Substantia nigra (tissue), 51 donors: ENCODE measurements at places on chromosomes 2 and 18.
A peak's percentile ranks its signal among the peaks of the same experiment; 100 is the strongest.

- no peak for DNase-seq
Measured at GRCh38 chr2:231590614-231591013, 2.0 kb upstream of the TEX44 start.

GRCh38 chr2:171711351-171711750 lies 24.1 kb downstream of the DYNC1I2 start:
- no peak for DNase-seq

GRCh38 chr18:28794459-28795245 lies 617.7 kb upstream of the CDH2 start:
- no peak for DNase-seq

DNA sequence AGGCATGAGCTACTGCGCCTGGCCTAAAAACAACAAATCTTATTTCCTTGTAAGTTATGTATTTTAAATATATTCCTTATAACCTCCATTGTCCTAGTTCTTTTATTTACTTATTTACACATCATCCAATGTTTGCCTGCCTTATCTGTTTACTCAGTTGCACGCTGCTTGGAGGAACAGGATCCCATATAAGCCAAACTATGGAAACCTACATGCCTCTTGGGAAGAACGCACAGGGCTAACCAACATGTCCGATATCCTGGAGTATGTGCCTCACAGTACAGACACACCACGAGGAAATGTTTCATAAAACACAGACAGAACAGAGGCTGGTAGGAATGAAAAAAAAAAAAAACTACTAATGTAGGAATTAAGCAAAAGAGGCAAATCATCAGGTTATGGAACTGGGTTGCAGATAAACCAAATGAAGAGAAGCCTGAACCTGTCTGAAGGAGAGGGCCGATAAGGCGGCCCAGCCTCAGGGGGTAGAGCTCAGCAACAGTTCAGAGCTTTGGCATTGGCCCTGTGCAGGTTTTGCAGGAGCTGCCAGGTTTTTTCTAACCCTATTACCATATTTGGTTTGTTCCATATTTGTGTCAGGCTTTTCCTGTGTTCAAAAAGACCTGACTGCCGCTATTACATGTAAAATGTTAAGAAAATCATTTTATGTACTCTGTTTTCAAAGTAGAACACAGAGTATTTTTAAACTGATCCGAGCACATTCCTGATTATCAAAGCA lies 19.9 kb upstream of the SP3 start:
- no peak for DNase-seq

GRCh38 chr2:65846989-65847678 lies 414.7 kb upstream of the SPRED2 start:
- DNase-seq: peak; percentile 2

- no peak for DNase-seq
Measured at GRCh38 chr2:151906633-151906998, 78.4 kb upstream of the ARL5A start.

DNA sequence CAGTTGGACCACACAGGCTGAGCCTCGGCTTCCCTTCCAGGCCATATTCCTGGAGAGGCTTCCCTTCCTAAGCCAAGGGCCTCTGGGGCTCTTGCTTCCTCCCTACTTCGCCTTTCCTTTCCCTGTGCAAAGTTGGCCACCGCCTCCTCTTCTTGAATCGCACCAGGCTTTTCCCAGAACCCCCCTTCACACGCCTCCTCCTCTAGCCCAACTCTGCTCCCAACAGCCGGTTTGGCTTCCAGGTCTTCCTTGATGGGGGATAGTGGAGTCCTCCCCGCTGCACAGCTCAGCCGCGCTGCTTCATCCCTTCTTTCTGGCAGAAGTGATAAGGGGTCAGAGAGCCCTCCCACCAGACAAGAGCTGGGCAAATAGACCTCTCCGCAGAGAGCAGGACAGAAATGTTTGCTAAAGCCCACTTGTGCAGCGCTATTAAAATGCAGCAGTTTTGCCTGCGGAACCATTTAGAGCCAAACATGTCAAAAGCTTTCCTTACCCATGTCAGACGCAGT lies 56.4 kb downstream of the SNORC start:
- no peak for DNase-seq

DNA sequence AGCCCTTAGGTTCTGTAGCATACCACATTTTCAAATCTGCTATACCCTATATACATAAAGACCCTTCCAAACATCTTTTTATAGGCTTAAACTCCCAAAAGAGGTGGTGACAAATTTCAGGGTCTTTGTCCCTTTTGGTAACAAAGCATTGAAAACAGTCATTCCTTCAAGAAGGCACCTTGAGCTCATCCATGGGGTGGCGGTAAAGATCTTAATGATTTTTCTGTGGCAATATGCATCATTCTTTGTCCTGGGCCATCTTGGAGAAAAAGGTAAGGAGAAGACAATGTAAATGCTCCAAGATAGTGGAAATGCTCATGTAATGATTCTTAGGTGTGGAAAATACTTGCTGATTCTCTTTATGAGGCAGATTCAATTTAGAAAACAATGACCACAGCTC lies 890.5 kb downstream of the CNTNAP5 start:
- no peak for DNase-seq

DNA sequence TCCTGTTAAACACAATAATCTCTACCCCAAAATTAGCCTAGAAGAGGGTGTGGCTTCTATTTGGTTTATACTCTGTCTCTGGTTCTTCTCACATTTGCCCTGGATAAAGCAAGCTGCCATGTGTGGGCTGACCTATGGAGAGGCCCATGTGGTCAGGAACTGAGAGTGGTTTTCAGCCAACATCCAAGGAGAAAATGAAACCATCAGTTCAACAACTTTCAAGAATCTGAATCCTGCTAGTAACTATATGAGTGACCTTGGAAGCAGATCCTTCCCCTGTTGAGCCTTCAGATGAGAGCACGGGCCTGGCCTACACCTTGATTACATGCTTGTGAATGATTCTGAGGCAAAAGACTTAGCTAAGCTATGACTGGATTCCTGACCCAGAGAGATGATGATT lies 11.5 kb upstream of the TRIB2 start:
- DNase-seq: no peak

DNA sequence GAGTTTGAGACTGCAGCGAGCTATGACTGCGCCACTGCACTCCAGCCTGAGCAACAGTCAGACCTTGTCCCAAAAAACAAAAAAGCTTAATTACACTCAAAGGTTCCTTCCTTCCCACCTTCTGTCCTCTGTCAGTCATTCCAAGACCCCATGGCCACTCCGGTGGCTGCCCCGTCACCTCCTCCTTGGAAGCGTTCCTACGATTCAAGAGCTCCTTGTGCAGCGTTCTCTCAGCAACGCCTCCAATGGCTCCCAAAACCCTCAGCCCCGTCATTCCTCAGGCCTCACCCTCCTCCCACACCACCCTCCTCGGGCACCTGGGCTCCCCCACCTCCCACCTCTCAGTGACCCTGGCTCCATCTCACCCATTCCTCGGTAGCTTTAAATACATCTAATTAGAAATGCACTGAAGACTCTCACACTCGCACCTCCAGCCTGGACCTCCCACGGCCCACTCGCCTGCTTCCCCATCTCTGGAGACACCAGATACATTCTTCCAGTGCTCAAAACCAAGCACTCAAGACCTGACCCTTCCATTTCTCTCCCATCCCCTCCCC lies 8.0 kb downstream of the PASK start:
- DNase-seq: no peak

DNA sequence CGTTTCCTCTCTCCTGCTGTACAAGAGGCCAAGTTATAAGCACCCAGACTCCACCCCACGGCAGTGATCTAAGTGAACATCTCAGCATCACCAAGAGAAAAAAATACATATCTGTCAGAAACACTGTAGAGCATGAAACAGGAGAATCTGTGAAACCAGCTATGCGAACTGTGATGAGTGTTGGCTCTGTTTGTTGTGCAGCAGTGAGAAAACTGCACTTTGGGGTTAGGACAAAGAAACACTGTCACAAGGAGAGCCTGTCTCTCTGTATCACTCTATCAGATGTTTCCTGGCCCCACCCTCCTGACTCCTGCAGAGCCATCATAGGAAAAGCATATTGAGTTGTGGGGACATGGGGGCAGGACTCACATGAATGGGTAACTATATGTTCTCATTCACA lies 87.1 kb downstream of the LAMA3 start:
- DNase-seq: no peak

DNA sequence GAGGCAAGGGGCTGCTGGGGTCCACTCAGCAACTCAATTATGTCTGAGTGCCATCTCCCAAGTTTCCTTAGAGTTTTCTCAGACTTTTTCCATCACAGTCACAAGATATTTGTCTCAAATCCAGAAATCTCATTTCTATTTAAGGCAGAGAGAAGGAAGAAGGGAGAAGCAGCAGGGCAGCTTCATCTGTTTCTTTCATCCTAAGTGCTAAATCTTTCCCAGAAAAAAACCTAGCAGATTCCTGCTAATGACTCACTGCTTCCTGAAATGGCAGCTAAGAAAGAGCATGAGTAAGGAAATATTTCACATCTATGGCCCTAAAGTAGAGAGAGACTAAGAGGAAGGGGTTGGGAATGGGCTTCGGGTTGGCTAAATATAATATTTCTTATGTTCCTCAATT lies 88.0 kb downstream of the KYNU start:
- no peak for DNase-seq

- no peak for DNase-seq
Measured at GRCh38 chr2:200604571-200605255, 18.9 kb downstream of the AOX1 start.

GRCh38 chr2:140882671-140883620 lies 1247.9 kb downstream of the LRP1B start:
- no peak for DNase-seq

DNA sequence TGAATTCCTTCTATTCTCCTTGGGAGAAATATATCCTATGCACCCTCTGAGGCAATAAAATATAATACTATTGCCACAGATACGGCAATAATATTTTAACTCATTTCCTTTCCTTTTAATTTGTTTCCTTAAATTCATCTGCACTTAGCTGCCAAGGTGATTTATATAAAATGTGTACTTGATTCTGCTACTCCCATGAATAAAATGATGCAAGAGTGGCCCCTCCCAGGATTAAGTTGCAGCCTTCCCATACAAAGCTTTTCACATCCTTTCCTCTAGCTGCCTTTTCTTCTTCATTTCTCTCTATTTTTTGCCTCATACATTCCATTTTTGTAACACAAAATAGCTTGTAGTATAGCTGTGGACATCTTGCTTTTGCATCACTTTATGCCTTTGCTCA lies 464.1 kb upstream of the ZEB2 start:
- DNase-seq: no peak

- DNase-seq: no peak
Measured at GRCh38 chr2:18369760-18370159, 190.7 kb downstream of the RDH14 start.

GRCh38 chr18:48238636-48239035 lies 170.5 kb downstream of the ZBTB7C start:
- no peak for DNase-seq

DNA sequence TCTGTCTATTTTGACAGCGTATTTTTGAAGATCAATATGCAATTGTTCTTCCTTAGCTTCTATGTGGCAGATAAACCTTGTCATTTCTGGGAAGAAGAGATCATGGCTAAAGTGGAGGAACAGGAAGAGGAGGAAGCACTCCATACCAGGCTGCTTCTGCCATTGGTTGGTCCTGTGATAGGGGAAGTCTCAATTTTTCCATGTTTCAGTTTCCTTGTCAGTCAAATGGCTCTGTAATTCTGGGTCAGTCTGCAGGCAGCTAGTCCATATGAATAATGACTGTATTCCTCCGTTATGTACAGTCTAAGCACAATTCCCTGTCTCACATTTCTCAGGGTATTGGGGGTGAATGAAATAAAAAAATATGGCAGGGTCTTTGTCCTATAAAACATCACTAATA lies 277.6 kb upstream of the CXCR4 start:
- no peak for DNase-seq

- DNase-seq: no peak
Measured at GRCh38 chr2:220789961-220790360, 782.1 kb downstream of the EPHA4 start.

GRCh38 chr2:65922794-65923193 lies 490.4 kb upstream of the SPRED2 start:
- DNase-seq: no peak
